ENCODE measurements at places on chromosomes 1 and 21.

- no peak for DNase-seq
These were observed 52.9 kb downstream of the LRRIQ3 start for GRCh38 chr1:74145086-74145485.

GRCh38 chr1:203162403-203162802, 13.2 kb downstream of the MYBPH start:
- DNase-seq, result no peak

DNA sequence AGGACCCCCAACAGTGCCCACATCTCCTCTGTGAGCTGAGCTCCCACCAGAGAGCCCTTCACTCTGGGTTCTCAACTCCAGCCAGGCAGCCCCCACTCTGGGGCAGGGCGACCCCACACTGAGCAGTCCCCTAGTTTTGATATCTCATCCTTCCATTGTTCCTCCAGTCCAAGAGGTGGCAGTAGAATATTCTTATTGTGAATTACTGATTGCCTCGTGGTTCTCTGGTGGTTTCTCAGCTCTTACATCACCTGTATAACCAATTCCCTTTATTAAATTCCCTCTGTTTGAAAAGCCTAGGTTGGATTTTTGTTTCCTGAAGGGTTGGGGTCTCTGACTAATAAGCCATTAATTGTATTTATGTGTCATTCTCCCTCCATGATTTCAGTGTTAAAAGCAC, 407.5 kb downstream of the SETD4 start:
- DNase-seq, result no peak

GRCh38 chr1:89022167-89022959, at the start of gene GBP3:
GBP3 (minus strand) TSS chr1:89022866; CDS start chr1:89020721, 2,145 bp downstream.
- DNase-seq, result no peak

GRCh38 chr1:77016386-77016985, 149.2 kb downstream of the ST6GALNAC5 start:
- no peak for DNase-seq

DNA sequence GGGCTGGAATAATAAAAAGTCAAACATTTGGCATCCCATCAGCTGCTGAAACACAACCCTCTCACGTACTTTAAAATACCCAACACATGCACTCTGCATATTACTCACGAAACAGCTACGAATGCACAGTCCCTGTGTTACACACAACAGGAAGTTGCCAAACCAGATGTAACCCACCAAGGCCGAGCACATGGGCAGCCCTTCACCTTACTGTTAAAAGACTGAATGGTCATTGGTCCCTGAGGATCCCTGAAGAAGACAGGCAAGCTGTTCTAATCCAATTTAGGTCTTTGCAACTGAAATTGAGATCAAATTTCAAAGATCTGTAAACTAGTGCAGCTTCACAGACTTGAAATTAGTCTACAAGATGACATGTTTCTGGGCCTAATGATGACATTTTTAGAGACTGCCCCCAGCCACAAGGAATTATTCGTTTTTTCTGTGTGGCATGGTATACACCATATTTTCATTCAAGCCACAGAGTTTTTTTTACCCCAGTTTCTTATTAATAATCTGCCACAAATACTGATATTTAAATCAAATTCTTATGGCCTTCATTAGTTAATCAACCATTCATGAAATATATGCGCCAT, 25.6 kb upstream of the IER5 start:
- DNase-seq, result no peak

DNA sequence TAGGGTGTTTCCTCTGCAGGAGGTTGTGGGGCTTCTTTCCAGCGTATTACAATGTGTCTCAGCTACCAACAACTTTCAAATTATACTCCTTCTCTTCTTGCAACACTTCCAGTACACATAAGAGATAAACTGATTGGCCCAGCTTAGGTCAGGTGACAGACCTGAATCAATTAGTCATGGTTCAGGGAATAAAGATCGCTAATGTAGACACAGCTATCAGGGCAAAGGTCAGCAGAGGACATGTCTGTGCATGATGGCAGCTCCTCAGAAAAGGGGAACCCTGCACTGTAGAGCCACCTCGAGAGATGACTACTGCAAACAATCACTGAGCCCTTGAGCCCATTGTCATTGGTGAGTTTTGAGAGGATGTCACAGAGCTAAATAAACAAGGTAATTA, 36.8 kb upstream of the PKN2 start:
- no peak for DNase-seq

GRCh38 chr21:36082237-36082664, 12.4 kb downstream of the CBR1 start:
- DNase-seq, result no peak

GRCh38 chr1:15947382-15948090, 28.4 kb downstream of the ZBTB17 start:
- no peak for DNase-seq

- no peak for DNase-seq
These were observed at the start of gene B4GALT3 for GRCh38 chr1:161177112-161177935. B4GALT3 (minus strand) TSS chr1:161177507; CDS start chr1:161176060, 1,447 bp downstream.

DNA sequence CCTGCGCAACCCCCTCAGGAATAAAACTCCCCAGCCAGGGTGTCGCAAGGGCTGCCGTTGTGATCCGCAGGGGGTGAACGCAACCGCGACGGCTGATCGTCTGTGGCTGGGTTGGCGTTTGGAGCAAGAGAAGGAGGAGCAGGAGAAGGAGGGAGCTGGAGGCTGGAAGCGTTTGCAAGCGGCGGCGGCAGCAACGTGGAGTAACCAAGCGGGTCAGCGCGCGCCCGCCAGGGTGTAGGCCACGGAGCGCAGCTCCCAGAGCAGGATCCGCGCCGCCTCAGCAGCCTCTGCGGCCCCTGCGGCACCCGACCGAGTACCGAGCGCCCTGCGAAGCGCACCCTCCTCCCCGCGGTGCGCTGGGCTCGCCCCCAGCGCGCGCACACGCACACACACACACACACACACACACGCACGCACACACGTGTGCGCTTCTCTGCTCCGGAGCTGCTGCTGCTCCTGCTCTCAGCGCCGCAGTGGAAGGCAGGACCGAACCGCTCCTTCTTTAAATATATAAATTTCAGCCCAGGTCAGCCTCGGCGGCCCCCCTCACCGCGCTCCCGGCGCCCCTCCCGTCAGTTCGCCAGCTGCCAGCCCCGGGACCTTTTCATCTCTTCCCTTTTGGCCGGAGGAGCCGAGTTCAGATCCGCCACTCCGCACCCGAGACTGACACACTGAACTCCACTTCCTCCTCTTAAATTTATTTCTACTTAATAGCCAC, 696 bp downstream of the TGFB2 start:
- DNase-seq, result no peak

- no peak for DNase-seq
These were observed 18.4 kb downstream of the COL18A1 start for GRCh38 chr21:45423201-45423955.

DNA sequence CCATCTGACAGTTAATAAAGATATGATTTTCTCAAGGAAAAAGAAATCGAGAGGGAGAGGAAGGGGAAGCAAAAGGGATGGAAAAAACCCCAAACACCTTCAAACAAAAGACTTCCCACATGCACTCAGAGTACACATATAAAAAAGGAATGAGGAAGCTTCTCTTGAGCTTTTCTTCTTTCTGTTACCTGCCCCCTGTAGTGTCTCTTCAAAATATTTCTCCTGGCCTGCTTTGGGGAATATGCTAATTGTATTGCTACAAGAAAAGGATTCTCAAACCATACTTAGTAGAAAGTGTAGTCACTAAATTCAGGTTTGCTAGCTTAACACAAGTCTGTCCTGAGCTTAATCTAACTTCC, 58.7 kb downstream of the KIF14 start:
- no peak for DNase-seq

DNA sequence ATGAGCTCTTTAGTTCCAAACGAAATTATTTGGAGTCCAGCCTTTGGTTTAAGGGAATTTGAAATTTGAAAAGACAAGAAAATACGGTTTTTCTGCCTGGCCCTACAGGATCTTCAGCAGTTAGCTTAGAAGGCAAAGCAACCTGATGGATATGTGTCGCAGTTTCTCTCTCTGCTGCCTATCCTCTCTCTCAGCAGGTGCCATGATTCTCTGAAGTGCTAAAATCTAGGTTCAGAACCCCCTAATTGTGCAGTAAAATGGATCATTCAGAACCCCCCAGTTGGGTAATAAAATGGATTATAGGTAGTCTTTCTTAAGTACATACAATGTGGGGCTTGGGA, 446 bp upstream of the DEPDC1 start:
- DNase-seq, result no peak

- DNase-seq, result no peak
These were observed 25.1 kb upstream of the GPR88 start for GRCh38 chr1:100512803-100513352.

- no peak for DNase-seq
These were observed 6.8 kb downstream of the CD247 start for GRCh38 chr1:167511374-167511986.

- DNase-seq, result no peak
These were observed 6.4 kb upstream of the SMPDL3B start for GRCh38 chr1:27928216-27928954.

DNA sequence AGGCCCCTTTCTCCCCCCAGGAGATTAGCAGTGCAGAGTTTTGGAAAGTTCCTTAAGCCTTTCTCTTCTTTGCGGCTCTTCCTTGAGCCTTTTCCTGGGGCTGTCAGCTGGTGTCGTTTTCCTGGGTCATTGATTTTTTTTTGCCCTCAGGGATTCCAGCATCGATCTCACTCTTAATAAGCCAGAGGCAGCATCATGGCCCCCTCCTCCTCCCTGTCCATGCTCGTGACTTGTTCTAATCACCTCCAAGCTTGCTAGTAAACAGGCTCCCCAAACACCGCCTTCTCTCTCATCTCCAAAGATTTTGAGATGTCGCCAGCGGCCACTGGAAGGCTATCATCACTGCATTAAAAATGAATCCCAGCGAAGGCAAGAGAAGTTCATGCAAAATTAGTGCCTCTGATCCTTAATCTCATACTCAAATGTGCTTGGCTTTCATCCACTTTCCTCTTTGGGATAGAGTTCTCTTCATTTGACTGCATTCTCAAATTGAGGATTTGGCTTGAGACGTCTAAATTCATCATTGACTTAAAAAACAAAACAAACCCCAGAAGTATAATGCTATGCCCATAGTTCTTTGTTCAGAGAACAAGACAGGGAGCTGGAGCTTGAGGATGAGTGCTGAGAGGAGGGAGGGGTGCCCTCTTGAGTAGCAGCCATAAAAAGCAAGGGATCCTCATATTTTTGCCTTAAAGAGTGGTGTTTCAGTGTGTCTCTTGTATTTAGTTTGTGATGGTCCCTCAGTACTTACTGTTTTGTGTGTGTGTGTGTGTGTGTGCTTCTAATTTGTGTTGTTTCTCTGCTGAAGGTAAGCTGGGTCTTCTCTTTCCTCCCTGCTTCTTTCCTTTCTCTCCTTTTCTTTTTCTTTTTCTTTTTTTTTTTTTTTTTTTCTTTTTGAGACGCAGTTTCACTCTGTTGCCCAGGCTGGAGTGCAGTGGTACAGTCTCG, 3.2 kb downstream of the EVA1C start:
- DNase-seq, result no peak

DNA sequence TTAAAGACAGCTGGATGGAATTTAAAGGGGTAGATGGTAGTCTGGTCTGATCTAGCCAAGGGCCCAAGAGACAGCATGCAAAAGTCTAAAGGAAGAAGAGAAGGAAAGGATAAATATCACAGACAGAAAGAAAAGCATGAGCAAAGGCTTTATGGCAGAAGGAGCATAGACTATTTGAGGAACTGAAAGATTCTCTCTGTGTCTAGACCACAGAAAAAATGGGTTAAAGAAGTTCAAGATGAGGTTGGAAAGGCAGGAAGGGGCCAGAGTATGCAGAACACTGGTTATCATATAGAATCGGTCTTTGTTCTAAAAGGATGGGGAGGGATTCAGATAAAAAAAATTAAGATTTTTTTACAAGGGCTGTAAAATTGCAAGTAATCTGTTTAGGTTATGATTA, 136.8 kb upstream of the SGIP1 start:
- DNase-seq, result no peak

DNA sequence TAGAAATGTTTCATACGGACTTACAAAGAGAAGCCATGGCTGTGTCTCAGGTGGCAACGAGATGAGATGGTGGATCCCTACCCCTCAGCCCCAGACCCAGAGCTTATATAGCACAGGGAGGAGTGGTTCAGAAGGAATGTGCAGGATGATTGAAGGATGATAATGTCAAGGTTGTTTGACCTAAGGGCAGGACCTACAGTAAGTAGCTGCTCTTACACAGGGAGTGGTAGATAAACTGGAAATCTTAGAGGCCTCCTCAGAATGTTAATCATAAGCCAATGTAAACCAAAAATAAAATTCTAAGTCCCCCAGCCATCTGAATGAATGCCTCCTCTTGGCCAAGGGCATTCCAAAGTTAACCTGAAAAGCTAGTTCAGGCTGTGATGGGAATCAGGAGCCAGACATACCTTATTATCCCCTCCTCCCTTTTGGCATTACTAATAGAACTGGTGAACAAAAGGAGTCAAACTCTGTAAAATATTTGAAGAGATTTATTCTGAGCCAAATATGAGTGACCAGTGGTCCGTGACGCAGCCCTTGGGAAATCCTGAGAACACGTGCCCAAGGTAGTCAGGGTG, 45.8 kb upstream of the PDE9A start:
- DNase-seq, result no peak

- no peak for DNase-seq
These were observed 15.2 kb upstream of the GPR153 start for GRCh38 chr1:6275826-6276782.

- no peak for DNase-seq
These were observed 81.4 kb downstream of the TRABD2B start for GRCh38 chr1:47915677-47916353.

DNA sequence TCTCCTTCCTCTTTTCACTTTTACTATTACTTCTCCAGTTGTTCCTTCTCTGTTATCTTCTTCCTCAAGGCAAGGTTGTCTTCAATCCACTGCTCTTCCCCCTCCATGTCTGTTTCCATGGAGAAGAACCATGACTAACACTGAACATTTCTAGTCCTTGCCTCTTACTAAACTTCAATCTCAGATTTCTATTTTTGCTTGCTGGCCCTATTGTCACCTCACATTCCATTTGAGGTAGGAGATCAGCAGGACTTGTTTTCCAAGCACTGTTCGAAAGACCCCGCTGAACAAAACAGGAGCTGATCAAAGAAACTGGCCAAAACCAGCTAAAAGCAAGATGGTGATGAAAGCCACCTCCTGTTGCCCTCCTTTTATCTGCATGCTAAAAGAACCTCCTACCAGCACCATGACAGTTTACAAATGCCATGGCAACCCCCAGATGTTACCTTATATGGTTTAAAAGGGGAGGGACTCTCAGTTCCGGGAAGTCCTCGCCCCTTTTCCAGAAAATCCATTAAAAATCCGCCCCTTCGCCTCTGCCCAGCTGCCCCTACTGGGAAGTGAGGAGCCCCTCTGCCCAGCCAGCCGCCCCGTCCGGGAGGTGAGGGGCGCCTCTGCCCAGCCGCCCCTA, 22.6 kb downstream of the GON4L start:
- no peak for DNase-seq

DNA sequence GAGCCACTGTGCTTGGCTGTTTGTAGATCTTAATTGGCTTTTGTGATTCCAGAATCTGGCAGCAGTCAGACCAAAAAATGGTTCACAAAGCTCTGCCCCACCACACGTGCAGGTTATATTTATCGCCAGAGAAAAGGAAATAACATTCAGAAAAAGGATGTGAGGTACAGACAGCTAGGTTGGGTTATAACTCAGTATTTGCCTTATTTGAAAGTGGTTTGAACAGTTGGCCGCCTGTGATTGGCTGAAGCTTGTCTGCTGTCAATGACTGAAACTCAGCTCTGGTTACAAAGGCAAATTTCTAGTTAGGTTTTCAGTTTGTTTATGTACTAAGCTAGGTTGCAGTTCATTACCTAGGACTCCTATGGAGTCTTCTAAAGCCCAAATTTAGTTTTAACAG, 9.6 kb downstream of the SH3BGR start:
- no peak for DNase-seq

GRCh38 chr1:191016765-191017164, 539.1 kb upstream of the BRINP3 start:
- no peak for DNase-seq

- no peak for DNase-seq
These were observed 10.3 kb downstream of the LIX1L start for GRCh38 chr1:145947551-145947950.
